Inflammatory macrophage treated with lipopolysaccharide for 4 hours (primary cell): ENCODE measurements at places on chromosomes 16 and 17.

- DNase-seq, result no peak
Measured at GRCh38 chr16:52316241-52316640, 230.7 kb downstream of the TOX3 start.

DNA sequence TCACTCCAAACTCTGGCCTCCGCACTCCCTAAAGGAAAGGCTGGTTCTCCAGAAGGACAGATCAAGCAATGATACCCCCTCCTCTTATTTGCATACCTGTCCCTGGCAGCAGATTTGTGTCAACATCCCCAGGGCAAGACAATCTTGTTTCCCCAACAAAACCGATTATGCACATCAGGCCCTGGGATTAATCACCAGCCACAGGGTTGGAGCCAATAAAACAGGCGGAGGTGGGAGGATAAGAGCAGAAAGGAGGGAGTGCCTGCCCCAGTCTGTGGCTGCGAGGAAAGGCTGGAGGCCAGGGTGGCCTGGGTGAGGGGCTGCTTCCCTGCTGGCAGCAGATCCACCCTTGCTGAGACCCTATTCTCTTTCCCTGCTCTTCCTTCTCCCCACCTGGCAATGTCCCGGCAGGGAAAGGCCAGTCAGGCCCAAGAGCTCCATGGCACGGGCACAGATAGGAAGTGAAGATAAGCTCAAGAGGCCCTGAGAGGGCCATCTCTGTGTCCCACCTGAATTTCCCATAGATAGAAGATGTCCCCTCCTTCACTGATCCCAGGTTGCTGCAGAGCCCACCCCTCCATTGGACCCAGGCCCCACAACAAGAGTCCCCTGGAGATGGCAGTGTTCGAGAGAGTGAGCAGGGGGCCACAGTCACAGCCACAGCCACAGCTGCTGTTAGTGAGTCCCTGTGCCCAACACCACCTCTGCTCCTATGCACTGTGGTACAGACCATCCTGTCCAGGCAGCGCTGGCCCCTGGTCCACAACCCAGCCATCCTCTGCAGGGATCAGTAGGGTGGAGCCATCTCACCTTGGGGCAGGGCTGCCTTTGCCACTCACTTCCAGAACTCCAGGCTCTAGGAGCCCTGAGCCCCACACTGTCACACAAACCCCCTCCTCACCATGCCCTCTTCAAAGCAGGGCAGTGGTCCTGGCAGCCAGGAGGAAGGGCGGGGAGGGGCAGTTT lies 137.5 kb downstream of the SDK2 start:
- no peak for DNase-seq

- peak; percentile 3 for DNase-seq
Measured at GRCh38 chr17:45073414-45074070, 12.4 kb downstream of the NMT1 start.

- DNase-seq, result no peak
Measured at GRCh38 chr17:48627623-48628521, 1.7 kb upstream of the HOXB9 start.

DNA sequence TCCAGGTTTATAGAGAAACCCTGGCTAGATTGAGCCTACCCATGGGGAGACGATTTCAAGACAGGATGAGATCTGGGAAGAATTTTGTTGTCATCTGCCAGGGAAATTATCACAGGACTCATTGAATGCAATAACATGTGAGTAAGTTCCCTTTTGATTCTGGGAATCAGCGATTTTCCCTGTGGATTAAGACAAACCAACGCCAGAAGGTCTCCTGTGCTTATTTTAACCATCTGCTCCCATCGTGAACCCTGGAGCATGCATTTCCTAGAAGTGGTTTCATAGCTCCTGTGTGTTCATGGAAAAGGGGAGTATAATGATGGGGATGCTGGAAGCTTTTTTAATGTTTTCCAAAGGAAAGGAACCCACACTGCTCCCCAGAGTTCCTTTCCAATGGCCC lies 21.0 kb upstream of the ARHGAP44 start:
- no peak for DNase-seq

DNA sequence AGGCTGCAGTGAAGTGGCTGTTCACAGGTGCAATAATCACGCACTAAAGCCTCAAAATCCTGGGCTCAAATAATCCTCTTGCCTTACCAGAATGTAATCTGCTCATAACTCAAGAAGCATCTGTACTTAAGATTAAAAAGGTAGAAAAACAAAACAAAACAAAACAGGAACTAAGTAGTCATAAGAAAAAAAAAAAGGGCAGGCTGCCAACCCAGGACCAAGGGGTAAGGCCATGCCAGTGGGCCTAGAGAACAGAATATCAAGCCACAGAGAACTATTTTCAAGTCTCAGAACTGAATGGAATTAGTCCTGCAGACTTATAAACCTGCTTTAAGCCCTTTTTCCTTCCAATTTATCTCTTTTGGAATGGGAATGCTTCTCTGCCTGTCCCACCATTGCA lies 64.8 kb upstream of the TBC1D3K start:
- no peak for DNase-seq

DNA sequence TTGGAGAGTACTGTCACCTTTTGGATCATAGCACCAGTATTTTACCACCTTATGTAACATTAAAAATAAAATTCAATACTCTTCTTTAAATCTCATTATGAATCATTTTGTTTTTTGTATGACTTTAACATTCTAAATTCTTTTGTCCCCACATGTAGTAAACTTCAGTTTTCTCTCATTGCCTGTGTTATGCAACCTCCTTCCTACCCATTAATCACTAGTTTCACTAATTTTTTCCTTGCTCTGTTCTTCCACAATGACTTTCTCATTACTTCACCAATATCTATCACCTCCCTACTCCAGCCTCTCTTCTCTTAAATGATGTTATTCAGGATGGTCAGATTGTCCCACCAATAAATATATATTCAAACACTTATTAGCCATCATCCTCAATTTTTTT lies 68.7 kb downstream of the TTC19 start:
- DNase-seq, result no peak

DNA sequence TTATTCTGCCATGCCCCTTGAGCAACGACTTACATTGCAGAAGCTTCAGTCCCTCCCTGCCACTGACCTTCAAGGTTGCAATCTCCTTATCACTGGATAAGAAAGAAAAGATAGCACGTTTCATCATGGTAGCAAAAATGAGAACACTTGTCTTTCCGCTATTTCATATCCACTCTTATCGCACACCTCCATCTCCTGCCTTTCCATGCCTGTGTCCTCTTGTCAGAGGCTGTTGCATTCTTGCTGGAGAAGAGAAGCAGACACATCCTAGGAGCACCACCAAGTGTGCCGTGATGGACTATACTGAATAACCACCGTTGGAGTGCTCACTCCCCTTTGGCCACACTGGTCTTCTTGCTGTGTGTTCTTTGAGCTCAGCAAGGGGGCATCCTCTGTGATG lies 230.6 kb upstream of the IRX3 start:
- no peak for DNase-seq

- DNase-seq, result peak; percentile 29
Measured at GRCh38 chr16:57152096-57153093, 33.4 kb downstream of the PSME3IP1 start.

GRCh38 chr17:79849953-79850352 lies 10.7 kb upstream of the CBX4 start:
- DNase-seq, result no peak

- DNase-seq, result no peak
Measured at GRCh38 chr16:56800355-56800754, 64.7 kb upstream of the SLC12A3 start.

DNA sequence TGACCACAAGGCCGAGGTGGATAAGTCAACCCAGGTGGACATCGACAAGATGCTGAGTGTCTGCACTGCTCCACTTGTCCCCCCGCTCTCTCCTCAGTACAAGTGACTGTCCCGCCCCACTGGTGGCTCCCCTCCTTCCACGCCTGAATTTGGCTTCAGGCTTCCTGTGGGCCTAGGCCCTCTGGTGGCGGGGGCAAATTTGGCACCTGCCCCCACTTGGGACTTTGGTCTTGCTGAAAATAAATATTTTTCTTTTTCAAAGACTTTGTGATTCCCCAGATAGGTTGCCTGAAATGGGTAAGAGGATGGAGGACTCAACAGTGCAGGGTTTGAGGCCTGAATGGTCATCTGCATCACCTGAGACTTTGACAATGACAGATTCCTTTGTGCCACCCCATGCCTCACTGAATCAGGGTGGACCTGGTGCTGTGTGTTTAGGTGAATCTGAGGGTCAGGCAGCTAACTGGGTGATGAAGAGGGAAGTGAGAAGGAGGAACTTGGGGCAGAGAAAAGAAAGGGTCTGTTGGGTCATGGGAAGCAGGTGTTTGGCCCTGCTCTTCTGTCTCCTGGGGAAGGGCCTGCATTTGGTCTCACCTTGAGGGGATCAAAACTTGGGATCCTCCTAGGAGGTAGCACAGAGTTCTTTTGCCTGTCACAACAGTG lies 2.0 kb downstream of the C16orf86 start:
- DNase-seq, result no peak

- DNase-seq, result no peak
Measured at GRCh38 chr17:18218756-18219415, 6.5 kb upstream of the LLGL1 start.

DNA sequence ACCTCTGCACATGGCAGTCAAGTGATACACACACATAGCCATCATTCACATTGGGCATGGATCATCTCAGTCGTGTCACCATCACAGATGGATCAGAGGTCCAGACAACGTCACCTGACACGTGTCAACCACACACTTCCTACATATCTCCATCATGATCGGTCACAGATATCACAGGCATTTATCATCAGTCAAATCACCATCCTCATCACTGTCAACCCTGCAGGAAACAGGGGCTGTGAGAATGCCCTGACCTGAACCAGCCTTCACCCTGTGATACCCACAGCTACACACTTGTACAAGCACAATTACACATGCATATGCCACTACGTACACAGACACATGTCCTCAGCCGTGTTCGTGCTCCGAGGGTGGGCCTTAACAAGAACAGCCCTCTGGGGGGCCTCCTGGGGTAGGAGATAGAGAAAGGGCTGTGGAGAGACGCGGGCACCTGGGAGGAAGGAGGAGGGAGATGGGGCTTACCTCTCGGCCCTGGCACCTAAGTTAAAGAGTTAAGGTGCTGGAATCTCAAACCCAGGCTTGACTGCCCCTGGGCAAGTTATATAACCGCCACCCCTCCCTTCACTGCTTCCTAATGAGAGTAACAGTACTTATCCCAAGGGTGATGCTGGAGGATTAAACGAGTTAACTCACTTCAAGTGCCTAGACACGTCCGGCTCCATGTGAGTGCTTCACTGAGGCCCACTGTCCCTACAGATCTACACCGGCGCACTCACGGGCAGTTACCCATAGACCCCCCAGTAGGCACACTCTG lies 1.1 kb downstream of the SLC12A4 start:
- DNase-seq, result peak; percentile 22

DNA sequence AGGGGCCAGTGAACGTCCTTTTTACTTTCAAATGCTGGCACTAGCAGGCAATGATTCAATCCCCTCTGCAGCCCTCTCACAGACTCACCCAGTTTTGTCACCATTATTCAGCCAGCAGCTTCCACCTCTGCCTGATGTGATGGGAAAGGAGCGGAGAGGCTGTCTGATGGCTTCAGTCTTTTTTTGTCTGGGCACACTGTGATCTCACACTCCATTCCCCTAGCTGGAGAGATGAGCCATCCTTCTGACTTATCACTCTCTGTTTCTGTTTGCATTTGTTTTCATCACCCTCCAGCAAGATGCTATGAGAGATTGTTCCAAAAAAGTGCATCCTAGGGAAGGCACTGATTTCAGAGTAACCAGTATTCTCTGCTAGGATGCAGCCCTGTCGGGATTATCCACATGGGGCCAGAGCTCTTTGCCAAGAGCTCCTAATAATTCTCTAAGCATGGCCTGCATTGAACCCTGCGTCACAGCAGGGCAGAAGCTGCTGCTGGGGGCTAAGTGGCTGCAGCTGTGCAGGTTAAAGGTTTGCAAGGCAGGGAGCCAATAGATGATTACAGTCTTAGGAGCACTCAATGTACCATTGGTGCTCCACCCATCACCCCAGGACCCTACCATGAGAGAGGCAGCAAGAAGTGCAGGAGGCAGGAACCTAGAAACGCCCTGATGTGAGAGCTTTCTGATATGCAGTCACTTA lies 236.1 kb upstream of the C16orf82 start:
- no peak for DNase-seq

DNA sequence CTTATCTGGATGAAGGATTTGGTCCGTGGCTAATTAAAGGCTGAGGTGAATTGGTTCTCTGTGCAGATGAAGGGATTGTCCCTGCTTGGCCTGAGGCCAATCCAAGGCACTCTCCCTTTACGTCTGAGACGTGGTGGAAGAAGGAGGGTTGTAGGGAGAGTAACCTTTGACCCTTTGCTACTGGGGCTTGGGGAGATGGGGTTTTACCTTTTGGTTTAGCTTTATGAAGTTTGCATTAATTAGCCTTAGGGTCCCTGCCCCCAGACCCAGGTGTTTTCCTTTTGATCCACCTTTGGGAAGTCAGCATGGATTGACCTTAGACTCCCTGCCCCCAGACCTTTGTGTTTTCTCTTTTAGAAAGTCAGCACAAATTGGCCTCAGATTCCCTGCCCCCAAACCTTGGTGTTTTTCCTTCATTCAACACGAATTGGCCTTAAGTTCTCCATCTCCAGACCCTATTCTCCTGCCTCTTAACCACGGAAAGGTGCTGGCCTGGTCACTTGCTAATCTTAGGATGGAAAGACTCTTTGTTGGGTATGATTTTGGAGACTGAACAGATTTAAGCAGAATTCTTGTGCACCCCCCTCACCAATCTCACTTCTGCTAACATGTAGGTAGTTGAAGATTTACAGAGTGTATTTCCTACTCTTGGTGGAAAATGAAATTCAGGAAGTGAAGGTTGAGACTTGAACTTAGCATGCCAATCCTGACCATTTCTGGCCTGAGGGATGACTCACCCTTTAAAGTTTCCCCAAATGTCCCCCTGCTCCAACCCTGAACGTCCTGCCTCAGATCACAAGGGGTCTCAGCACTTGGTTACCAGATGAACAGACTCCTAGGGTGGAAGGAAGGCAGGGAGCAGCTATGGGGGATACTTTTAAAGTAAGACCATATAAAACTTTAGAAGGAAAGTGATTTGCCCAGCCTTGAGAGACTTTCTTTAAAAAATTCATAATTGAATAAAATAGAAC lies 23.1 kb upstream of the MMD start:
- peak; percentile 88 for DNase-seq

DNA sequence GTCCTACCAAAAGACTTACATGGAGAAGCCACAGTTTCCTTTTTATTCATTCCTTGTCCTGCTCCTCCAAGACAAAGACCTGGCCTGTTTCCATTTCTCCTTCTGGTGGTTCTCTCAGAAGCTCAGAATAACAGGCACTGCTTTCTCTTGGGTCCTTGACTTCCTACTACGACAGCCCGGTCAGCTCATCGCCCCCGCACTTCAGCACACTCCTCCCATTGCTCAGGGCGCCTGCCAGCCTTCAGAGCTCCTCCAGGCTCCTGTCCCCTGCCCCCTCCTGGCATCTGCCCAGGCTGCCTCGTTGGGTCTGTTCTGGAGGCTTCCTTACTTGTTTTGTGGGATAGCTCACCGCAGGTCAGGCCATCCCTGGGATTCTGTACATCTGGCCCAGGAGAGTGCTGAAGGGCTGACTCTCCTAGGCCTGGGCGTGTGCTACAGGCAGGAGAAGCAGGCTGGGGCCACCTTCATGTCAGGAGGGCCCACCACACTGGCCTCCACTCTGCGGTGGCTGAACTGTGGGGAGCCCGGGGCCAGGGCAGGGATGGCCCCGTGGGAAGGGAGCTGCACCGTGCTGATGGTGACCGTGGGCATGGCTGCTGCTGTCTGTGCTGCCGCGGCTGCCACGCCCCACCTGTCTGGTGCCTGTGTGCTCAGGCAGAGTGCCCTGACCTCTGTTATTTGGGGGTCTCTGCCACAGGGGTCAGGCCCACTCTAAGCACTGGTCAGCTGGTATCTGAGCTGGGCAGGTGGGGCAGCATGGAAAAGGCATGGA lies 17.7 kb downstream of the TCF25 start:
- no peak for DNase-seq
